Stimulated activated CD8-positive, alpha-beta memory T cell treated with anti-CD3 and anti-CD28 coated beads, Interleukin-12 subunit alpha, Interleukin-12 subunit beta, amount 100 ng/mL, for 1 hour (primary cell): ENCODE measurements at places on chromosomes 16 and 17.

- no peak for DNase-seq
Measured at GRCh38 chr16:3655396-3656159, 1.1 kb downstream of the DNASE1 start.

DNA sequence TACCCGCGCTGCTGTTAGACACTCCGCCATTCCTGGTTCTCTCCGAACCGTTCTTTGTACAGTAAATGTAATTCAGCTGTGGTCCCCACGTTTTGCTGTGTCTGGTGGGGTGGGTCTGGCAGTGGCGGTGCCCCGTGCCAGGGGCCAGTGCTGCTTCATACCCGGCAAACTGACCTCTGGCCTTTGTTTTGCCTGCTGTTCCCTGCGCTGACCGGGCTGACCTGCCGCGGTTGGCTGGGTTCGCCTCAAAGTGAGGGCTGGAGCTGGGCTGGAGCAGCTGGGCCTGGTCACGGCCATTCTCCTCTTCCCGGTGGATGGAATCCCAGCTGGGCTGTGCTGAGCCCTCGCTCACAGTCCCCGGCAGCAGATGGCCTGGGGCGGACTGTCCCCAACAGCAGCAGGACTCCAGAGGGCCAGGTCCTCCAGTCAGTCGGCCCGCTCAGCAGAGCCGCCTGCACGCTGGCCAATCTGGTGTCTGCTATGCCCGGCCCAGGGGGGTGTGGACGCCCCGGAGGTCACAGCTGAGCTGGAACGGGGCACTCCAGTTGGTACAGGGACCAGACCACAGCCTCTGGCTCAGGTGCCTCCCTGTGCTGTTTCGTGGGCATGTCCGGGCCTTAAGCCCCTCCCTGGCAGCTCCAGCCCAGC lies 1.5 kb upstream of the WFIKKN1 start:
- DNase-seq, result no peak

DNA sequence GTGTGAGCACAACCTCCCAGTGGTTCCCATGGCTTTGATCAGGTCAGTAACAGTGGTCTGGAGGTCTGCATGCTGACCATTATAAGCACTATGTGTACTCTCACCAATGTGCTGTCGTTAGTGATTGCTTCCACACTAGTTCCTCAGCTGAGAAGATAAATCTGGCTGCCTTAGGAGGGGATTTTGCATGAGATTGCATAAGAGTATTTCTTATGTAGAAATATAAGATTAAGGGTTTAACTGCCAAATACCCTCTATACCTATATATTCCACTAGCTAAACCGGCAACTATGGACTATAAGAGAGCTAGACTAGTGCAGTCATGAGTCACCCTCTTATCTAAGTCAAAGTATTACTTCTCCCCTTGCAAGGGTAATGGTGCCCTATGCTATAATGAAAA lies 580.2 kb downstream of the CDH11 start:
- no peak for DNase-seq

DNA sequence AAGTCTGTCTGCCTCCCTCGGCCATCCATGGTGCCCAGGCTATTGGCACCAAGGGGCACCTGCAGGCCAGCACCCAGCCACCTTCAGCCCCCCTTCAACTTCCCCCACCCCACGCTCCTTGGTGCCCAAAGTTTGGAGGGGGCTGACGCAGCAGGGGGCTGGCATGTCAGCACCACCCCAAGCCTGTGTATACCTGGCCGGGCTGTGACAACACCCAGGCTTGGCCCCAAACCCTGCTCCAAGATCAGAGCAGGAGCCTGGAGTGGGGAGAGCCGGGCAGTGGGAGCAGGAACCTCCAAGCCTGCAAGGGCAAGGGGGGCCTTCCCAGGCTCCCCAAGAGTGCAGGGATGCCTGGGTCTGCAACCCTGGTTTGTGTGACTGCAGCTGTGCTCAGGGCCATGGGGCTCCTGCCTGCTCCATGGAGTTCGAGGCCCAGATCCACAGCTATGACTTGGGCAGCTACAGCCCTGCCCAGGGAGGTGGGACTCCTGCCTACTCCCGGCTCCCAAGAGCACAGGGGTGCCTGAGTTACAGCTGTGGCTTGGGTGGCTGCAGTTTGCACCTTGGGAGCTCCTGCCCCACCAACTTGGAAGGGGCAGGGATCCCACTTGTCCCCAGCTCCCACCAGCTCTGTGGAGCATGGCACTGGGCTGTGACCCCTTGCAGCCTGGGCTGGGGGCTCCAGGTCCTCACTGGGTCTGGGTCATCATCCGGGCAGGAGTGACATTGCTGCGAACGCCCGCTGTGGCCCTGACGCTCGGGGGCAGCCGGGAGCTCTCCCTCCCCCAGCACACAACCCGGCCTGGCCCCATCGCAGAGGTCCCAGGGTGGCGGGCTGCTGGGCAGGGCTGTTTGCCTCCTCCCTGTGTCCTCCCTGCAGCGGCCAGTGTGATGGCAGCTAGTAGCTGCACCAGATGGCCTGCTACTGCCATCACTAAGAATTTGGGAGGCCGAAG lies 175.5 kb upstream of the SDK2 start:
- DNase-seq, result no peak

- no peak for DNase-seq
Measured at GRCh38 chr16:87437327-87437726, 45.2 kb downstream of the MAP1LC3B start.

- no peak for DNase-seq
Measured at GRCh38 chr16:20538181-20538580, 38.0 kb downstream of the ACSM2B start.

DNA sequence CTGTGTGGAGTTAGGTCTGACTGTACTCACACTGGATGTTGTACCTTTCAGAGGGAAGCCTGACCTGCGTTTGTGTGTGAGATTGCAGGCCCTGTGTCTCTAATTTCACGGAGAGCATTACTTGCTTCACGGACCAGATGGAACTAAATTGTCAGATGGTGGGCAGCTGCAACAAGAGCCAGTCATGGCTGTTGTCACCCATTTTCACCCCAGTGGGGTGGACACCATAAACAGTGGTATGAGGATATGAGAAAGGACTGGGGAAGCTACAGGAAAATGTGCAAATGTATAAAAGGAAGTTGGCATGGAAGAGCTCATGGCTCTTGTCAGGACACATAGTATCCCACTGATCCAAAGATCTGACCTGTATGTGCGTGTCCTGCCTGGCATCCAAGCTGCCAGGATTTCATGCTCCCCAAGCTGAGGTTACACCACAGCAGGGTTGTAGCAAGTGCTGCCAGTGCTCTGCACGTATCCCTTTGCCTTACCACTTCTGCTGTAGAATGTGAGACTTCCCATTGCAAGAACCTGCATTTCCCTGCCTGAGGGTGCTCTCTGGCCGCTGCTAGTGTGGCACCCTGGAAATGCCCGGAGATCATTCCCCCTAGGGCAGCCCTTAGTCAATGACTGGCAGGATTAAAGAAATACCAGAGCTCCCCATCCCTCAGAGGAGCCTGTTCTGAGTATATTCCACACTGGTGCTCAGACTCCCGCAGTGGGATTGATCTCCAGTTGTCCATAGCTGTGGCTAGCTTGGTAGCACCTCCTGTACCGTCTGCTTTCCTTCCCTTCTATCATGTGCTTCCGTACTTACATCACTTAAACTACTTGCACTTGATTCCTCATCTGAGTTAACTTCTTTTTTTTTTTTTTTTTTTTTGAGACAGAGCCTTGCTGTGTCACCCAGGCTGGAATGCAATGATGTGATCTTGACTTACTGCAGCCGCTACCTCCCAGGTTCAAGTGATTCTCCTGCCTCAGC lies 70.4 kb upstream of the TANC2 start:
- no peak for DNase-seq

DNA sequence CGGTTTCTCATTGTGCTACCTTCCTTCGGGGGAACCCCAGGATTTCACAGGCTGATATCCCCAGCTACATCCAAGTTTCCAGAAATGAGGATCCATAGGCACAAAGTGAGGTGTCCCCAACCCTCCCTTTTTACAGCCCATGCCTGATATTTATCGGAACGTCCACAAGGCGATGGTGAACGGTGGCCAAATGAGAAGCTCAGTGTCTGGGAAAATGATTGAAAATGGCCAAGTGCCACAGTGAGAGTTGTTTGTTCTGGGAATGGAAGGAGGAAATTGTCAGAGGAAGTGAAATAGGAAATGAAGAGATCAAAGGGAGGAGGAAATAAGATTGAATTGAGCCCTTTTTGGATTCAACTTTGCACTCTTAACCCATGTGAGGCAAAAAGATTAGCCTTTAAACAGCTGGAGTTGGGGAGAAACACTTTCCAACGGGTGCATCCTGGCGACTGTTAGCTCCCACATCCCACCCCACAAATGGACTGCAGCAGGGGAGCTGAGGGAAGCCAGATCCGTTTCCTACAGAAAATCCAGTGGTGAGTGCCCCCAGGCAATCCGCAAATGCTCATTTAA lies 294.4 kb upstream of the IRX5 start:
- no peak for DNase-seq

DNA sequence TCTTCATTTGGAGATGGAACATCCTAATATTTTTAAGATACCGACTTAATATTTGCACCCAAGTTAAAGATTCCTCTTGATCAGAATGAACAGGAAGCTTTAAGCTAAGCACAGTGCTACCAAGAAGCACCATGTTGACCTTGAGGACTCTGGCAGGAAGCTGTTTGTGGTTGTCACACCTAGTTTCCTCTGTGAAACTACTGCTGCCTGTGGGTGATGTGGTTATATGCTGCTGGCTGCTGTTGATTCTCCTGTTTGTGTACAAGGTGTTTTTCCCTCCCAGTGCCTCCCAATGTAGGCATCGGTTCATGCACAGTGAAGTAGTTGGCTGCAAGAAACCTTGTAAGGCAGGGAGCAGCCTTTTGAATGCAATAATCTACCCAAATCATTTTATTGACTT lies 23.4 kb downstream of the RBL2 start:
- peak; percentile 62 for DNase-seq

DNA sequence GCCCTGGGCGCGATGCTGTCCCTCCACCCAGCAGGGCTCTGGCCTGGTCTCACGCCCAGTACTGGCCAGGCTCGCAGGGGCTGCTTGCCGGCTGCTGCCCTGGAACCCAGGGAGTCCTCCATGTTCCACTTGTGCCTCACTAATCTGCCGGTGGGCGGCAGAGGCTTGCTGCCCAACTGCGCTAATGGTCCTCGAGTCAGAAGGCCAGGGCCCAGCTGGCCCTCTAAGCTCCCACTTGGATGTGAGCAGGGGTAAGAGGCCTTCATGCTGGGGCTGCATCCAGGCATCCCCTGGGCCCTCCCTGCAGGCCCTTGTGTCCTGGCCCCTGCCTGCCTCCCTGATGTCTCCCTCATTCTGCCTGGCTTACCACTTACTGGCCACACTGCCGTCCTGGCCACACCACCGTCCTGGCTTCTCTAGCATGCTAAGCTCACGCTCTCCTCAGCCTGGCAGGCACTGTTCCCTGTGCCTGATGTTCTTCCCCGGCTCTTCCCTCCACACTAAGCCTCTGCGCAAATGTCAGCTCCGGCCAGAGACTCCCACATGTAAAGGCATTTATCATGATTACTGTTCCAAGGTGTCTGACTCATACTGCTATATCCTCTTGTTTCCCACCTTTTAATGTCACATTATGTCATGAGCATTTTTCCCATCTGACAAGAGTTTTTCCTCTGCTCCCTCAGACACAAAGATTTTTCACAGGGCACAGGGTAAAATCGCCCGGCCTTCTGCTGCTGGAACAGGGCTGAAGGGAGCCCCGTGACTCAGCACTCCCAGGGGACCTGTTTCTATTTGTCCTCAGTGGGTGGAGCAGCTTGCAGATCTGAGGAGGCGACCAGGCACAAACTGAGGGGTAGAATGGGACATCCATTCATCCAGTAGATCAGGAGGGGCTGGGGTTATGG lies 15.9 kb downstream of the B9D1 start:
- DNase-seq, result no peak

DNA sequence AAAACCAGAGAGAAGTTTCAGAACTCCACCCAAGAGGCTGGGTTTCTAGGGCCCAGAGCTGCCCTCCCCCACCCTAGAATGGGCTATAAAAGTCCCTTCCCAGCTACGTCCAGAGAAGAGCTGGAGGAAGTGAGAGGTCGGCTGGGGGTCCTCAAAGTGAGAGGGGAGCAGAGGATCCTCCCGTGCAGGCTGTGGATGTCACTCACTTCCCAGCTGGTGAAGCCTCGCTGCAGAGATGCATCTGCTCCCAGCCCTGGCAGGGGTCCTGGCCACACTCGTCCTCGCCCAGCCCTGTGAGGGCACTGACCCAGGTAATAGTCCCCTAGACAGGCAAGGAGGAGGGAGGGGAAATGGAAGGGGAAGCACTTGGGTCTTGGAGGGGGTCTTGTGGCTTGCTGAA lies at the start of gene EPX:
Gene EPX (plus strand): TSS at position 115 of the 400 bp plus-strand sequence. CDS start 121 bp downstream, at position 236.
- no peak for DNase-seq

DNA sequence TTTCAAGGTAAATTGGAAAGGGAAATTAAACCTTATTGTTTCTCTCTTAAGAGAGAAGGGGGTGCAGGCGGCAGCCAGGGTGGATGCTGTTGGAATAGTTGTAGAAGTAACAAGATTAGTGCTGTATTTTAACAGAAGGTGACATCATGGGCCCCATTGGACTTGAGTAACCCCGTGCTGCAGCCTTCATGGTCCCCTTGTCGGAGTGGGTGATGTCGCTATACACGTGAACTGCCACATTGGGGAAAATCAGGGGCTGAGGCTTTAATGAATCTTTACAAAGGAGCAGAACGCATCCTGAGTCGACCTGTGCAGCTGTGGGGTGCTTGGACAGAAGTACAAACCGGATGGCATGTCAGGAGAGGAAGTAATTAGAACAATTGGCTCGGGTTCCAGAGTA lies 3.2 kb downstream of the SNX11 start:
- DNase-seq, result no peak

DNA sequence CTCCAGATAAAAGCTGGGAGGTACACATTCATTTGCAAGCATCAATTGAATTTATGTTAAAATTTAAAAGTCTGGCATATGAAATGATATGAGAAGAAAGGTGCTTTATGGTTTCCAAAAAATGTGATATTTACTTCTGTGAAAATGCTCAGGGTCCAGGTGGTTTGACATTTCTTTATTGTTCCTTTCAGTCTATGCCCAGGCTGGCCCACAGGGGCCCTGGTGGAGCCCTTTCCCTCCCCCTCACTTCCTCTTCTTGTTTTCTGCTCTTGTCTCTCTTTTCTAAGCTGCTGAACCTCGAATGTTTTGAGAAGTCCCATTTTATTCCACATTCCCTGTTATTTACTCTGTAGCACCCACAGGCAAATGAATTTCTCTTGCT lies 127.8 kb downstream of the HS3ST3B1 start:
- DNase-seq, result no peak

GRCh38 chr16:83720981-83721380 lies 86.8 kb upstream of the HSBP1 start:
- DNase-seq, result no peak

DNA sequence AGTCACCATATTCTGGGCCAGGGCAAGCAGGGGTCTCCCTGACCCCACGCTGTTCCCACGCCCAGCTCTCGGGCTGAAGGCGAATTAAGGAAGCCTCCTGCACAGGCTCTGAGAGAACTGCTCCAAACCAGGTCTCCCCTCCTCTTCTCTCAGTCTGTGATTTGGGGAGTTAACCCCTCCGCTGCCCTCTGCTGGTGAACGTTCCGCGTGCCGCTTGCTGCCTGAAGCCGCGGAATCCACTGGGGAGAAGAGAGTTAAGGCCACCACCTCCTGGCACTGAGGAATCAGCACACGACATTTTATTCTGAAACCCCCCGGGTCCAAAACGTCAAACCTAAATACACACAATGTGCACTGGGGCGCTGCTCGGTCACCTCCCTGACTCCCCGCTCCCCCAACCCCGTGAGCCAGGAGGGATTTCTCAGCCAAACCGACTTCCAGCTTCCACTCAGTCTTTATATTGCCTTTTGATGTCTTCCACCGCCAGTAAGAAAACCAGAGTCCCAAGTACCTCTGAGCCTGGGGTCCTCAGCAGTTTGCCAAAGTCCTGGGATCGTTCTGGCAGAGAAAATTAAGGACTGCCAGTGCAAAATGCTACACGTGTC lies 54.4 kb upstream of the RCVRN start:
- no peak for DNase-seq

GRCh38 chr17:40247926-40248495 lies 28.9 kb downstream of the WIPF2 start:
- no peak for DNase-seq

- DNase-seq, result no peak
Measured at GRCh38 chr17:47267354-47267828, 13.8 kb downstream of the ITGB3 start.
